Right cardiac atrium (tissue), 5 donors: ENCODE measurements at places on chromosomes 1 and 21. TPM values are rescaled to one million over a fixed set of nuclear protein-coding genes. Genes with fewer than 3 reads are reported as not detected.

- peak; percentile 66 for DNase-seq
Observed at GRCh38 chr1:9151328-9151860, 22.5 kb upstream of the GPR157 start.

DNA sequence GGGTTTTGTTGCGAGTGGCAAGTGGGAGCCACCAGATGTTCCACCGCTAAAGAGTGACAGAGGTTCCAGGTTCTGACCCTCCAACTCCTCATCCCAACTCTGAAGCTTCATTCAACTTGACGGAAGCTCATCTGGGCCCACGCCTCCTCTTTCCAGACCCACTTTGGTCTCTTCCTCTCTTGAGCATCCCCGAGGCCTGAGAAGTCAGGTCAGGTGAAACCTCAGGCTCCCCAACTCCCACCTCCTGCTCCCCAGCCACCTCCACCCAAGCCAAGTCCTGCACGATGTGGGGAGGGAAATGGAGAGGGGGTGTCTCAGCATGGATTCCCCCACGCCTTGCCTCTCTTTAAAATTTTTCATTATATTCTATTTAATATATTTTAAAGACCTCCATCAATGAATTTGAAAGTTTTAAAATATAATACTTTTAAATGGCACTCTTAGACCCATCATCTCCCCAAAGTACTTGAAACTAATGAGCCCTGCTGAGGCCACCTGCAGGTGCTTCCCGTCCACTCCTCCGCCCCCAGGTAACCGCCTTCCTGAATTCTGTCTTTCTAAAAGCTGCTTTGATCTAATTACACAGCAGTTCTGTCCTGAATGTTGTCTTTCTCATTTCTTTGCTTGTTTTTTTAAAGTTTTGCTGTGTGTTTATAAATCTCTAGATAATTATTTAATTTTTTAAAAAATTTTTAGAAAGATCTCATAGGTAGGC lies 238.1 kb downstream of the KAZN start:
- no peak for DNase-seq

- DNase-seq: no peak
Observed at GRCh38 chr21:42609811-42610210, 43.6 kb upstream of the PDE9A start.

- DNase-seq: no peak
Observed at GRCh38 chr1:224564454-224565084, 51.5 kb upstream of the CNIH3 start.

GRCh38 chr21:43818685-43819084 lies 29.3 kb downstream of the RRP1 start:
- no peak for DNase-seq

GRCh38 chr1:5664081-5664768 lies 328.0 kb downstream of the NPHP4 start:
- no peak for DNase-seq

GRCh38 chr1:14939527-14940284 lies 213.8 kb upstream of the TMEM51 start:
- no peak for DNase-seq

DNA sequence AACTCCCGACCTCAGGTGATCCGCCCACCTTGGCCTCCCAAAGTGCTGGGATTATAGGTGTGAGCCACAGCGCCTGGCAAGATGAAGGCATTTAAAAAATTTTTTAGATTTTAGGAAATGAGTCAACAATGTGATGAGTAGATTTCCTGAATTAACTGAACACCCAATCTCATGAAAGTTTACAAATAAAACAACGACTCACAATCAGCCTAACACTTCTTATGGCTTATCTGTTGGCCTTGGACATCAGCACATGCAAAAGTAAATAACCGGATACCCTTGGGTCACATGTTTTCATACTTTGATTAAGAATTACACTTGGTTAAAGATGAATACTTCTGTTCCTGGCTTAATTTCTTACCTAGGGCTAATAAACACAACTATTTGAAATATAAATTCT lies 3.0 kb downstream of the GNG12 start:
- DNase-seq: no peak

The F13B gene
- not detected for total RNA-seq

The ALG14 gene
- total RNA-seq: 7.4 TPM

The XCL1 gene
- total RNA-seq: not detected

The OR10Z1 gene
- not detected for total RNA-seq

The OR2T1 gene
- not detected for total RNA-seq

The WDR64 gene
- total RNA-seq: not detected
